ENCODE measurements at places on chromosomes 5 and 9.

GRCh38 chr9:79928661-79929223, 357.0 kb downstream of the TLE4 start:
- no peak for DNase-seq

DNA sequence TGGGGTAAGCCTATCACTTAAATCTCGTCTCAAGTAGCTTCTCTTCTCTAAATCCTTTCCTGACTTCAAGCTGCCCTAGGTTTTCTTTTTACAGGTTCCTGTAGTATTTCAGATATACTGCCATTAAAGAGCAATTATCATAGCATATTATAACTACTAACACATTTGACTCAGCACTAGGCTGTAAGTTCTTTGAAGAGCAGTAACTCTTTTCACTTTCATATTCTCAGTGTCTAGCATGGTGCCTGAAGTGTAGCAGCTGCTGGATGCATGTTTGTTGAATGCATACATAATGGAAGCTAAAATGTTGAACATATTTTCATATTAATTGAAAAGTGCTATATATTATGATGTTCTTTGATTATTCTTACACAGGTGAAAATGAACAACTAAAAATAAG, 22.5 kb downstream of the CCDC152 start:
- DNase-seq: no peak

DNA sequence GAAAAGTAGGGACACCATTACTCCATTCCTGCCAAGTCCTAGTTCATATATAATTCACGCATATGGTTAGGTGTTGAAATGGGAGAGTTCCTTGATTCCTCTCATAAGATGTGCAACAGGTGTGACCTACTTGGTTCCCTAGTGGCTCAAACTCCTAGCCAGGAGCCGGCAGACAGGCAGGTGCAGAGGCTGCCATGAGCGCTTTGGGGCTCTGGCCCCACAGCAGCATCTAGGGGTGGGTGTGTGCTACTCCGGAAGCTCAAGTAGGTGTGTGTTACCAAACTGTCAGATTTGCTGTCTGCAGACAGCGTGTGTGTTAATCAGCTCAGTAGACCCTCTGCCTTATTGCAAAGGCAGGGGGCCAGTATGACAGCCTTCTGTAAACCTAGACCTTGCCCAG, 1652.4 kb upstream of the ACO1 start:
- DNase-seq: no peak

DNA sequence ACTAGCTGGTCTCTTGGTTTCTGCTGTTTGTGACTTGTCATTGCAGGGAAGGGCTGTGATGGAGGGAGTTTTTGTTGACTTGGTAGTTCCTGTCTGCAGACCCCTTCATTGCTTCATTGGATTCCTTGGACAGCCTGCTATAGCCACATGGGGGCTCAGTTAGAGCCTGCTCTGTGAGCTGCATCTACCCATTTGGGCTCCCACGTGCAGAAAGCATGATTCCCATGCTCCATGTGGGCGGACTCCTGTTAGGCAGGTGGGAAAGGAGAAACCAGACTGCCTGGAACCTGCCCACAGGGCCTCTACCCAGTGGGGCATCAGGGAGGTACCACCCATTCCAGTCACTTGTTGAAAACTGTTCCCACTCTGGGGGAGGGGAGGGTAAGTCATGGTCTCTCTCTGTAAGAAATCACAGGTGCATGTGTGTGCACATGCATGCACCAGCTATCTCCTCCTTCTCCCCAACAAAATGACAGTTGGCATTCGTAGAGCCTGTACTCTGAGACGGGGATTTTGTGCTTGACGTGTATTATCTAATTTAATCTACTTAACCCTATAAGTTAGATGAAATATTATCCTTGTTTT, 61.0 kb downstream of the DAPK1 start:
- no peak for DNase-seq

- no peak for DNase-seq
These were observed 69.1 kb upstream of the RICTOR start for GRCh38 chr5:39143151-39143860.

- DNase-seq: no peak
These were observed 580.8 kb downstream of the CCDC171 start for GRCh38 chr9:16133556-16134227.

GRCh38 chr9:118767571-118767970, 601.7 kb downstream of the BRINP1 start:
- no peak for DNase-seq

DNA sequence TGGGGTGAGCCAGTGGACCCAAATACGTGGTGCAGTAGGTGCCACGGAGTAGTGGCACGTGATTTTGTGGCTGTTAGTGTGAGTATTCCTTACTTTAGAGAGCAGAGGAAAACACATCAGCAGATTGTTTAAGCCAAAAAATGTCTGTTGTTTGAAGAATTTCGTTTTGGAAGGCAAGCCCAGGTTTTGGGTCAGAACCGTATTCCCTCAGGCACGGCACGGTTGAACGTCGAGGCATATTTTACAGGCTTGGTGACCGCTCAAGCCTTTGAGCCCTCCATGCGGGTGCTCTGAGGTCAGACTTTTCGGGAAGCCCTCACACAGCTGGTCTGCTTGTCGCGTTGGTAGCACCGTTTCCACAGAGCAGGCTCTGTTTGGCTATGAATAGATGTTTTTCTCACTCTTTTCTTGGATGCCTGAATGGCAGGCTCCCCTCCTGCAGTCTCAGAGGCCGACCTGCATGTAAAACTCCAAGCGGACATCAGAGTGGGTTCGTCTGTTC, 27.2 kb downstream of the NEK6 start:
- peak; percentile 90 for DNase-seq

DNA sequence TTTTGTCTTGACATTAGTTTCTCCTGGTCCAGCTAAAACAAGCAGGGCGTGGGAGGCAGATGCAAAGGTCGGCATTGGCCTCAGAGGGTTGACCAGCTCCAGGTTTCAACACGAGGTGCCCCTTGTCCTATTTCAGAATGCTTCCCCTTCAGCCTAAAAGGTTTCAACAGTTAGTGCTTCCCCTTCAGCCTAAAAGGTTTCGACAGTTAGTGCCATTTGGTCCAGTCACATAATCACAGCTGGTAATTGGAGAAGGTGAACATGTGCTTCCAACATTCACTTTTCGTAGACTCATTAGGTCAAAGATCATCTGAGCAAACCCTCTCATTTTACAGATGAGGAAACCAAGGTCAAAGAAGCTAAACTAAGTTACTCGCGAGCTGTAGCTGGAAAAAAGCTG, 270.3 kb upstream of the MAP3K1 start:
- no peak for DNase-seq

GRCh38 chr5:180389252-180390101, 36.3 kb upstream of the GFPT2 start:
- DNase-seq: no peak

- DNase-seq: no peak
These were observed 157.8 kb upstream of the FTMT start for GRCh38 chr5:121693864-121694263.

DNA sequence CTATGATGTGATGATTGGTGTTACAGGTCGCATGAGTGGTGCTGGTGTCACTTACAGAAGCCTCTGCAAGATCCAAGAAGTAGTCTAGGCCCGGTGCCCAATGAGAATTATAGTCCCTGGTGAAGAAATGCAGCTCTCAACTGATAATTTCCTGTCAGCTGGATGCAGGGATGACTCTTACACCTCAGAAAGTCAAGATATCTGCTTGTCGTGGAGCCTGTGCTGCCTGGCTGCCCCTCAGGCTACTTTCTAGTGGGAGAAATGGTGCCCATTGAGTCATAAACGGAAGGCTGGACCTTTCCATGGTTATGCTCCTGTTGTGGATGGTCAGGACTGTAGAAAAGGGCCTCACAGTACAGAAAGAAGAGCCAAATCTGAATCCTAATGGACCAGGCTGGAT, 46.8 kb upstream of the NXNL2 start:
- no peak for DNase-seq

DNA sequence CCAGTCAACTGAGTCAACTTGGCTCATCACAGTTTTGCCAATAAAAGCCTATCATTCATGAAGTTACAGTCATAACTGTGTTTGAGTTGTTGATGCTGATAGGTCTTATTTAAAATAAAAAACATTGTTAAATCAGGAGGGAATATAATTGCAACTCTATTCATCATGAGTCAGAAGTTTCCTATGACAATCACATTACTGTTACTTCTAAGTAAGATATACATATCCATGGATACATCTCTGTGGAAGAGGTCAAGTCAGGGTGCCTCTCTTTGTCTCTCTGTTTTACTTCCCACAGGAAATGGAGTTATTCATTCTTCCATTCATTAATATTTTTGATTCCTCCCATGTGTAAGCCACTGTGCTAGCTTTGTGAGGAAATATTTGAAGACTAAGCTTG, 2015.4 kb upstream of the WWC1 start:
- DNase-seq: no peak

DNA sequence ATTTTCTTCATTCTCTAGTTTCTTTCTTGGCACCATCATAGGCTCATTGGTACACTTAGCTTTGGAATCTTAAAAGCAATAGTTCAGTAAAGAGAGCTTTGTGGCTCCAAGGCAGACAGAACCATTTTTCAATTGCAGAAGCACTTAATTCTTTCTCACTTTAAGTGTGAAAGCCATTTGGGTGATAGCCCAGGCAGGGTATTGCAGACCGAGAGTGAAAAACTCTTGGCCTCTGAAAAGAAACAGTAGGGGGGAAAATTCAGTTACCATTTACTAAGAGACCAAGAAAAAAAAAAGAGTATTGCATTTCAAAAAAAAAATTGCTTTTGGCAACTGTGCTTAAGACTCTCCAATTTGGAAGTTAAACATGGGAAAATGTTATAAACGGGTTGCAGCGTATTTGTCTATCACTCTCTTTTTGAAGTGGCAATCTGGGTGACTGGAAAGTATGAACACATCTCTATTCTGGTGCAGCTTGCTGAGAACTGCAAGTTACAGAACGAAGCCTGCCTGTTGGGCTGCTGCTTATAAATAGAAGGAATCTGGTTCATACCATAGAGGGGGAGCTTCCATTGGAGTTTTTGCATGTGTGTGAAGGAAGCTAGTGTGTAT, 170.5 kb downstream of the TLE4 start:
- no peak for DNase-seq

DNA sequence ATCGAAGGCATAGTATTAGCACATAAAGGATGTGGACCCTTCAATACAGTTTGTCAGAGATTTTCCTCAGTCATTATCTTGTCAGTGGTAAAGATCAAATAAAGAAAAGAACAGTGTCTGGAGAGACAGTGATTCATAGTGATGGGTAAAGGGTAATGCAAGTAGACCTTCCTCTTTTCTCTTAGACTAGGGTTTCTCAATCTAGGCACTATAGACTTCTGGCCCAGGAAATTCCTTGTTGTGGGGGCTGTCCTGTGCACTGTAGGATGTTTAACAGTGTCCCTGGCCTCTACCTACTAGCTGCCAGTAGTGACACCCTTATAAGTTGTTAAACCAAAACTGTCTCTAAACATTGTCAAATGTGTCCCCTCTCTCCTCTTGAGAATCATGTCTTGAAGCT, 6.9 kb downstream of the CAMK4 start:
- no peak for DNase-seq

GRCh38 chr5:97004423-97005060, 68.7 kb downstream of the LNPEP start:
- DNase-seq: no peak

All from coronary artery (tissue), 2 donors.